ENCODE measurements at places on chromosomes 13 and 19.

GRCh38 chr13:77781808-77782207, 84.3 kb downstream of the SLAIN1 start:
- DNase-seq = no peak

DNA sequence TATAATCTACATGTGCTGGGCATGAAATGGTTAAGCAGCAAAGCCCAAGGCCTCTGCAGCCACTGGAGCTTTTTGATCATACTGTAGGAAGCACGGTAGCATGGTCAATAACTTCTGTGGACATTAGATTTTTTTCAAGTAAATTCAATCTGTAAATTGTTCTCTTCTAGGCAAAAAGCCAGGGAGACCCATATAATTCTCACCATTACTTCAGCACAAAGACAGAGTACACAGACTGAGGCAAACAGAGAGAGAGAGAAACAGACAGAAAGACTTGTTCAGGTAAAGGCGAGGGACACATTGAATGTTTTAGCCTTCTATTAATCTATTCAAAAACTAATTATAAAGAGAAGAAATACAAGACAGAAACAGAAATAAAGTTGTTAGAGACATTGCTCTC, 349.4 kb downstream of the RFC3 start:
- no peak for DNase-seq

DNA sequence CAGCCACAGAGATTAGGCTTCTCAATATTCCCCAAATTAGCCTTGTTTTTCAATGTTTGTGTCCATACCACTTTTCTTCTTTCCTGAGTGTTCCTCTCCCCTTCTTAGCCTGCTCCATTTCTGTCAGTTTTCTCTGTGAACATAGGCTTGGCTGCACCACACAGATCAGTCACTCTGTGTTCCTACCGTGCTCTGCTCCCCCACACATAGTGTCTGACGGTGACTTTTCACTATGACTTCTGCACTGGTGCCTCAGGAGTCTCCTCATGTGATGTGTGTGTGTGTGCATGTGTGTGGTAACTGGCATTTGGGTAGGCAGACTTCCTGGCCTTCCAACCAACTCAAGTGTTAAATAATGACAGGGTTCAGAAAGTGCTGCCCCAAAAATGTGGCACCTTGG, 47.9 kb upstream of the MYCBP2 start:
- peak; percentile 28 for DNase-seq

- peak; percentile 71 for DNase-seq
These were observed 31.2 kb downstream of the CLEC17A start for GRCh38 chr19:14614099-14614412.

DNA sequence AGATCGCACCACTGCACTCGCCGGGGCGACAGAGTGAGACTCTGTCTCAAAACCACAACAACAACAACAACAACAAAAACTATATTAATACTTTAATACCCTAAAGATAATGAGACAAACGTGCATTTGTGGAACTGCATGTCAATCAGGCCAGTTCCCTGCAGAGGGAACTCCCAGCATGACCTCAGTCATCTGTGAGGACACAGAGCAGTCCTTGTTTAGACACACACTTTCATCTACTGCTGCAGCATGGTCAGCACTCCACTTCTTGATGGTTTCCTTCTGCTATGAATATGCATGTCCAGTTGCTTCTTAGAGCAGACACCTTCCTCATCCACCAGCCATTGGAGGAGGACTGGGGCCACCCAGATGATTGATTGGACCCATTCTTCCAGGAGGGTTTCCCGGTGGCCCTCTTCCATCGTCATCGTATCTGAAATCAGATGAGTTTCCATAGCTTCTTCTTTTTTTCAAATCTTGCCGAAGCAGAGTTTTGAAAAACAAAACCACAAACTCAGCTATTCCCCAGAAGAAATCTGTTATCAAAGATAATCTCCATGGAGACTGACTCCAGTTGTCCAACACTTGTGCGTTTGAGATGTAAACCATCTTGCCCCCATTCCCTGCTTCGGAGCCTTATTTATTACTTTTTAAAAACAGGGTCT, 26.5 kb downstream of the ZNF607 start:
- DNase-seq = no peak

DNA sequence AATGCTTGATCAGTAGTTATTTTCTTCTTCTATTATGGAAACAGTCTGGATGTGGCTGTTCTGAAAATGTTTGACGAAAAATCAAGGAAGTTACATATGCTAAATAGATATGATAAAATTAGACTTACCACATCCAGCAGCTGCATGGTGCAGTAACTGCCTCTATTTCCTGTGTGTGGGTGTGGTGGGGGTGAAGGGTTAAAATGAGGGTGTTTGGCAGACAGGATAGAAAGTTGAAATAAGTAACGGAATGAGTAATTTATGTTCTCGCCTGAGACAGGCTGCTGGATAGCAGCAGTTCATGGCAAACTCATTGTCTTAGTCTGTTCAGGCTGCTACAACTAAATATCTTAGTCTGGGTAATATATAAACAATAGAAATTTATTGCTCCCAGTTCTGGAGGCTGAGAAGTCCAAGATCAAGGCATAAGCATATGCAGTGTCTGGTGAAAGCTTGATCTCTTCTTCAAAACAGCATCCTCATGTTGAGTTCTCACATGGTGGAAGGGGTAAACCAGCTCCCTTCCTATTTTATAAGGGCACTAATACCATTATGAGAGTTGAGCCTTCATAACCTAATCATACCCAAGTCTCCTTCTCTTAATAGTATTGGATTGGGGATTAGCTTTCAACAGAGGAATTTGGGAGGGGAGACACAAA, 1248.9 kb downstream of the SLITRK5 start:
- peak; percentile 76 for DNase-seq

DNA sequence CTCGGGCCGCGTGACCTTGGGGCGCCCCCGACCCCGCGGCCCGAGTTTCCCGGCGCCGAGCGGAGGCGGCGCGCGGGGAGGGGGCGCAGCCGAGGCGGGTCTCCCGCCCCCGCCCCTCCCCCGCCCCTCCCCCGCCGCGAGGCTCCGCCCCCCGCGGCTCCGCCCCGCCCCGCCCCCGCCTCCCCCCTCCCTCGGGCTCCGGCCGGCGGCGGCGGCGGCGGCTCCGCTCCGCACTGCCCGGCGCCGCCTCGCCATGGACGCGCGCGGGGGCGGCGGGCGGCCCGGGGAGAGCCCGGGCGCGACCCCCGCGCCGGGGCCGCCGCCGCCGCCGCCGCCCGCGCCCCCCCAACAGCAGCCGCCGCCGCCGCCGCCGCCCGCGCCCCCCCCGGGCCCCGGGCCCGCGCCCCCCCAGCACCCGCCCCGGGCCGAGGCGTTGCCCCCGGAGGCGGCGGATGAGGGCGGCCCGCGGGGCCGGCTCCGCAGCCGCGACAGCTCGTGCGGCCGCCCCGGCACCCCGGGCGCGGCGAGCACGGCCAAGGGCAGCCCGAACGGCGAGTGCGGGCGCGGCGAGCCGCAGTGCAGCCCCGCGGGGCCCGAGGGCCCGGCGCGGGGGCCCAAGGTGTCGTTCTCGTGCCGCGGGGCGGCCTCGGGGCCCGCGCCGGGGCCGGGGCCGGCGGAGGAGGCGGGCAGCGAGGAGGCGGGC, at the start of gene HCN2:
TSS of gene HCN2 (plus strand) at position 189 of the 703 bp plus-strand sequence. CDS start at position 254, 65 bp downstream.
- DNase-seq = no peak

DNA sequence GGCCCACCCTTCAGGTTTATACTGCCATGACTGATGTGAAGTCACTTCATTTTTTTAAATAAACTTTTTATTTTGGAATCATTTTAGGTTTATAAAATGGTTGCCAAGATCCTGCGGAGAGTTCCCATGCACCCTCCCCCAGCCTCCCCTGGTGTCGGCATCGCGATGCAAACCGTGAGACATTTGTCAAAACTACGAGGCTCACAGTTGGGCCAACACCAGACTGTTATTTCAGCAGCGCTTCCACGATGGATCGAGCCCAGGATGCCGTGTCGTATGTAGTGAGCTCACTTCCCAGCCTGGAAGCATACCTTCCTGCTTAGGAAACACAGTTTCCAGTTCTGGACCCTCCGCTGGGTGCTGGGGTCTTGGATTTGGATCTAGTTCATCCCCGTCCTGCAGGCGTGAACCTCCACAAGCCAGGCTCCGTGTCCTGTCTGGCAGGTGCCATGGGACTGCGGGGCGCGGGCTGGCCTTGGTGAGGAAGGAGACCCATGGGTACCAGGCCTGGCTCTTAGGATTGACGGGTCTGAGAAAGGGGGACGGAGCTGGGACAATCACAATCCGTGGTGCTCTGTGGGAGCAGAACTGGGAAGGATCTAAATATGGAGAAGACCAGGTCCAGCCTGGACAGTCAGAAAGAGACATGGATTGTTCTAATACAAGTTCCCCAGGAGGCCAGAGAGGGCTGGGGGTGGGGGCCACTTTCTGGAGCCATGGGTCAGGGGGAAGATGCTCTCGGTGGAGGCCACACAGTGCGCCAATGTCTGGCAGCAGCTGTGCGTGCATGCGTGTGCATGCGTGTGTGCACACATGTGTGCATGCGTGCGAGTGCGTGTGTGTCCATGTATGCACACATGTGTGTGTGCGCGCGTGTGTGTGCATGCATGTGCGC, 2.4 kb upstream of the SBK2 start:
- no peak for DNase-seq

DNA sequence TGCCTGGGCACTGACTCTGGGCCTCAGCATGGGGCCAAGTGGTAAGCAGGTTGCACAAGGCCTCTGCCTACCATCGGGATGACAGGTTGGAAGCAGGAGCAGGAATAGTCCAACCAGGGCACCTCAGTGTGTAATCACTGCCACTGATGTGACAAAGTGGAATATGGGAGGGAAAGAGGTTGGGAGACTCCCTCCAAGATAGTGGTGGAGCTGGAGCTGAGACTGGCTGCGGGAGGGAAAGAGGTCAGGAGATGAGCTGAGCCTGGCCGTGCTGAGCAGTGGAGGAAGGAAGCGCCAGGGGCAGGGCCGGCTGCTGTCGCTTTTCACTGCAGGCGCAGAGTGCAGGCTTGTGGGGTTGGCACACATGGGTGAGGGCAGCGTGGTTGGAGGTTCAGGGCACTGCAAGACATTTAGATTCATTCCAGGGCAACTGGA, 6.8 kb downstream of the UPF3A start:
- DNase-seq = no peak

- no peak for DNase-seq
These were observed 22.9 kb downstream of the DNM2 start for GRCh38 chr19:10740798-10741197.
